ENCODE measurements at places on chromosomes 12 and 14.

DNA sequence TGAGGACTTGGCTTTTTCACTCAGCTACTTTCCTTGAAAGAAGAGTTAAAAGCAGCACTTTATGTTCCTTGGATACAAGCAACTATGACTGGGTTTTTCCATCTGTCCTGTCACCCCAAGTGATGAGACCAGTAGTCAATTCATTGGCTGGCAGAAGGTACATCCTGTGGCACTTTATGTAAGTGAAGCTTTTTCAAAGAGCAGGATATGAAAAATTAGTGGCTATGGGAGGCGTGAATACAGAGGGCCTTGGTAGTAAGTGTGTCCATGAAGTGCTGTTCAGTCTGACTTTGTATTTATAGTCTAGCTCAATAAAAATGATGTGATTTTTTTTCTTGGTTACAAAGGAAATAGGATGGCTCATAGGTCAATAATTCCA, 68.8 kb downstream of the DRAM1 start:
- no peak for DNase-seq

DNA sequence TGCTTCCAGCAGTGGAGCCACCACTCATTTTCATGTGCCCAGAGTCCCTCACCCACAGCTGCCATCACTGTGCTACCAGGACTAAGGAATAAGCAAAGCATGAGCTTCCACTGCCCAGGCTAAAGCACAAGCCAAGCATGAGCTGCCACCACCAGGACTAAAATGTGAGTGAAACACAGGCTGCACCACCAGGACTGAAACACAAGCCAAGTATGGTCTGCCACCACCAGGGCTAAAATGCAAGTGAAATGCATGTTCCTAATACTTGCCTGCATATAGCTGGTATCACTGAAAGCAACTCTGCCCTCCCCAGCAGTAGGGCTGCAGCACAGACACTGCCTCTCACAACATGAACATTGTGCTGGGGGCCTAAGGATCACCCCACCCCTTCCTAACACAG, 30.0 kb downstream of the CEP83 start:
- no peak for DNase-seq

DNA sequence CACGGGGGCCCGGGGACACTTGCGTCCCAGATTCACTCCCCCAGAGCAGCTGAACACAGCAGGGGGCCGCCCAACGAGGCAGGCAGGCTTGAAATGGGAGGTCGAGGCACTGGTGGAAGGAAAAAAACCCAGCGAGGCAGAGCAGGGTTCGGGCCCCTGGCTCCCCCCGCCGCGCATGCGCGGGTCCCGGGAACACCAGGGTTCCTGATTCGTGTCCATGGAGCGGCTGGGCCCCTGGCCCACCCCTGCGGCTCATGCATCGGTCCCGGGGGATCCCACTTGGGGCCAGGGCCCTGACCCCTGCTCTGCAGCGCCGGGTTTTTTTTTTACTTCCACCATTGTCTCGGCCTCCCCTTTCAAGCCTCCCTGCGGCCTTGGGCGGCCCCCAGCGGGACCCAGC, 321.5 kb downstream of the ALG10 start:
- DNase-seq, result no peak

- DNase-seq, result no peak
Observed at GRCh38 chr12:84634526-84634925, 278.1 kb downstream of the SLC6A15 start.

GRCh38 chr12:104599272-104600035, 142.7 kb downstream of the CHST11 start:
- no peak for DNase-seq

DNA sequence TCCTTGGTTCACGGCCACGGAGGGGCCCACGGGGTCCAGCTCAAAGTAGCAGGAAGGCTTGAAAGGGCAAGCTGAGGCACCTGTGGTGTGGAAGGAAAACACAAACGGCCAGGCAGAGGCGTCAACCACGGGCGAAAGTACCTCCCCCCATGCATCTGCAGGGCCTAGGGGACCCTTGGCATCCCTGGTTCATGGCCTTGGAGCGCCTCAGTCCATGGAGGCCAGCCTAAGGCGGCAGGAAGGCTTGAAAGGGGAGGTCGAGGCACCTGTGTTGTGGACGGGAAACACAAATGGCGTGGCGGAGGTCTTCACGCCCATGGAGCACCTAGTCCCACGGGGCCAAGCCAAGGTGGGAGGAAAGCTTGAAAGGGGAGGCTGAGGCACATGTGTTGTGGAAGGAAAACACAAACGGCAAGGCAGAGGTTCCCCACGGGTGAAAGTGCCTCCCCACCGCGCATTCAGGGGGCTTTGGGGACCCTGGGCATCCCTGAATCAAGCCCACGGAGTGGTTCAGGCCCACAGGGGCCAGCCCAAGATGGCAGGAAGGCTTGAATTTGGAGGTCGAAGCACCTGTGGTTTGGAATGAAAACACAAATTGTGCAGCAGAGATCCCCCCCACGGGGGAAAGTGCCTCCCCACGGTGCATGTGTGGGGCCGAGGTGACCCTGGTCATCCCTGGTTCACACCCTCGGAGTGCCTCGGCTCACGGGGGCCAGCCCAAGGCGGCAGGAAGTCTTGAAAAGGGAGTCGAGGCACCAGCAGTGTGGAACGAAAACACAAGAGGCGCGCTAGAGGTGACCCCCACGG, 380.8 kb downstream of the ALG10 start:
- DNase-seq, result no peak

DNA sequence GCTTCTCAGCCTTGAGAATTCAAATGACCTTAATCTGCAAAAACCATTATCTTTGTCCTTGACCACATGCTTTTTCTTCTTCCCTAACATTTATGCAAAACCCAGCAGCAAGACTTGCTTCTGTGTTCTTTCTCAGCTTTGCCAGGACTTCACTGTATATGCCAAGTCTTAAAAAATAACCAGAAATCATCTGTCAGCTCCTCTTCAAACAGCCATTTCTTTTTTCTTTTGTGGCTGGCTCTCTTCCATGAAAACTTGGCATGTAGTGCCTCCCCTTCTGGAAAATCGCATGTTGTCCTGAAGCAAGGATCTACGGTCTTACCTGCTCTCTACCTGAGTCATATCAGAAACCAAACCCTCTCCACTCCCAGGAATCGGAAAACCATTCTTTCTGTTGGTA, 364.9 kb downstream of the RPS29 start:
- DNase-seq, result no peak

- DNase-seq, result no peak
Observed at GRCh38 chr14:98375566-98375965, 896.4 kb downstream of the BCL11B start.

DNA sequence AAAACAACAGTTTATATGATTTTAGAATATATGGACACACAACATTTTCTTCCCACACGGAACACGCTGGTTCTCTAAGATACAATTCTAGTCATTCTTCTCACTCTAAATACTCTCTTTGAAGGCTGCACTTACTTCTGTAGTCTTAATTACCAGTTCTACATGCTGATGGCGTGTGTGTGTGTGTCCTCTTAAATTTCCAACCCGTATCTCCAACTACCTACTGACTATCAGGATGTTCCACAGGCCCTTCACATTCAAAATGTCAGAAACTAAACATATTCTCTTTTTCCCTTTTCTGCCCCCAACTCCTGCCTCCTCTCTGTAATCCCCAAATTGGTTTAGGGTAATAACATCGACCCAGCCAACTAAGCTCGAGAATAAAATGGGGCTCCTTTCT, 75.2 kb downstream of the DUSP16 start:
- no peak for DNase-seq
